Activated naive CD4-positive, alpha-beta T cell treated with anti-CD3 and anti-CD28 coated beads for 36 hours (primary cell): ENCODE measurements at places on chromosomes 3 and 15. TPM values are rescaled to one million over a fixed set of nuclear protein-coding genes. Genes with fewer than 3 reads are reported as not detected.

SIDT1 gene
- 14.6 TPM for total RNA-seq

CPLX3 gene
- not detected for total RNA-seq

SGO1 gene
- 37.5 TPM for total RNA-seq

CCDC33 gene
- not detected for total RNA-seq

LYZL4 gene
- not detected for total RNA-seq

IP6K1 gene
- total RNA-seq, result 18.3 TPM

TMEM212 gene
- total RNA-seq, result not detected

IL17RD gene
- total RNA-seq, result not detected

CHL1 gene
- total RNA-seq, result not detected

SEMA3B gene
- 0.33 TPM for total RNA-seq

TSEN2 gene
- 14.0 TPM for total RNA-seq

TLE3 gene
- 109 TPM for total RNA-seq

ZNF80 gene
- 0.67 TPM for total RNA-seq

ADAMTS17 gene
- total RNA-seq, result 0.81 TPM

DPPA2 gene
- not detected for total RNA-seq
